ENCODE measurements at places on chromosomes 1 and 21. TPM values are rescaled to one million over a fixed set of nuclear protein-coding genes. Genes with fewer than 3 reads are reported as not detected.

DNA sequence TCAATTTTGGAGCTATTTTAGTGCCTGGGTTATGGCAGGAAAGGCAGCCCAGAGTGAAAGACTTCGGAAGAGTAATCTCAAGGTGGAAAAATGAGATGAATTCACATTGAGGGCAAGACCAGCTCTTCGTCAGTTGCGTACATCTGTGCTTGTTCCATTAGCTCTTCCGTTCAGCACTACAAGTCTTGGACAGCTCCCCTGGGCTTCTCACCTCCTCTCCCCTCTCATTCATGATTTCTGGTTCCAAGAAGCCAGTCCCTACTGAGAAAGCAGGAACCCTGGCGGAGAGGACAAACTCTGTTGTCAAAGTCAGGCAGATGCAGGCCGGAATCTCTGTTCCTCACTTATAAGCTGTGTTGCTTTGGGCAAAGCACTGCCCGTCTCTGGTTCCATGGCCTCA lies 76.5 kb downstream of the ACTL8 start:
- H3K27me3 ChIP-seq = no peaks in the 10 kb centered on the region
- no peaks in the 10 kb centered on the region for H3K4me1 ChIP-seq
- no peak overlapping the region for H3K4me3 ChIP-seq
- no peak overlapping the region for H3K27ac ChIP-seq
- DNase-seq = no peak

- no peaks in the 10 kb centered on the region for H3K27me3 ChIP-seq
- H3K36me3 ChIP-seq = peaks cover 4% of the 10 kb centered on the region
- no peak overlapping the region for H3K27ac ChIP-seq
- peaks cover 5% of the 10 kb centered on the region for H3K4me1 ChIP-seq
Measured at GRCh38 chr1:230201445-230201844, 134.4 kb downstream of the GALNT2 start.

DNA sequence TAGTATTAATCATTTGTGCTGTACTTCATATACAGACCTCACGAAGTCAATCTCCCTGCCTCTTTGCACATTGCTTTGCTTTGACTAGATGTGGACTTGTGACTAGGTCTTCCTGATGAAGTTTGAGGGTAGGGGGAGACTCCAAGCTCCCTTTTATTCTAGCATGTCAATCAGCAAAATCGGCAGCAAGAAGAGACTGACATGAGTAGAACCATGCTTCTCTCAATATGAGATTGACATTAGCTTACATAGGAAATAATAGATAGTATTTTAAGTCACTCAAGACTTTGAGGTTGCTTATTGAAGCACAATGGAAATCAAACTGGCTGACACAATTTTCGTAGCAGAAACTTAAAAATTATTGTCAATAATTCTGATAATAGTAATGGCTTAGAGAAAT lies 866.4 kb upstream of the ADAMTS5 start:
- H3K27ac ChIP-seq = no peak overlapping the region
- no peak for DNase-seq
- H3K4me1 ChIP-seq = no peaks in the 10 kb centered on the region
- no peaks in the 10 kb centered on the region for H3K36me3 ChIP-seq
- no peak overlapping the region for H3K4me3 ChIP-seq

DNA sequence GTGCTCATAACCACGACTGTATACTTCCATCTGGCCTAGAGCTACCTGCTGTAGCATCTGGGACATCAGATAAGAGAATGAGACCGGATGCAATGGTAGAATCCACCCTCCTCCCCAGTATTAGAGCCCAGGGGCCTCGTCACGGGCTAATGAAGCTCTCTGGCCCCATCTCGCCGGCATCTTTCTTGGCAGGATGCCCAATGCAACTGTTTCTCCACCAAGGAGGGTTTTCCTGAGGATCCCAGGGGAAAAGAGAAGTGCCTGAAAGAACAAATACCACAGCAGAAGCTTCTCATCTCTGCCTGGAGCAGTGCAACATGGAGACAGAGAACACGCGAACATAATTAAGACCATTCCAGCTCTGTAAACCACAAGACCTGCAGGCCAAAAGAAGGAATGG lies 80.0 kb downstream of the VWA5B1 start:
- H3K36me3 ChIP-seq = no peaks in the 10 kb centered on the region
- H3K4me3 ChIP-seq = no peak overlapping the region
- peaks cover 23% of the 10 kb centered on the region for H3K27me3 ChIP-seq
- DNase-seq = peak; percentile 86

LRRC39 gene
- 1.6 TPM for polyA plus RNA-seq

GRCh38 chr1:228837817-228838716 lies 102.8 kb downstream of the RHOU start:
- no peaks in the 10 kb centered on the region for H3K36me3 ChIP-seq
- no peak overlapping the region for H3K4me3 ChIP-seq
- H3K27me3 ChIP-seq = no peaks in the 10 kb centered on the region
- no peak for DNase-seq

NPHS2 gene
- polyA plus RNA-seq = not detected

GRCh38 chr1:9079988-9080704 lies 10.7 kb upstream of the SLC2A5 start:
- no peaks in the 10 kb centered on the region for H3K4me1 ChIP-seq
- H3K36me3 ChIP-seq = no peaks in the 10 kb centered on the region
- H3K4me3 ChIP-seq = no peak overlapping the region
- no peak overlapping the region for H3K27ac ChIP-seq
- no peaks in the 10 kb centered on the region for H3K27me3 ChIP-seq
- DNase-seq = no peak

DNA sequence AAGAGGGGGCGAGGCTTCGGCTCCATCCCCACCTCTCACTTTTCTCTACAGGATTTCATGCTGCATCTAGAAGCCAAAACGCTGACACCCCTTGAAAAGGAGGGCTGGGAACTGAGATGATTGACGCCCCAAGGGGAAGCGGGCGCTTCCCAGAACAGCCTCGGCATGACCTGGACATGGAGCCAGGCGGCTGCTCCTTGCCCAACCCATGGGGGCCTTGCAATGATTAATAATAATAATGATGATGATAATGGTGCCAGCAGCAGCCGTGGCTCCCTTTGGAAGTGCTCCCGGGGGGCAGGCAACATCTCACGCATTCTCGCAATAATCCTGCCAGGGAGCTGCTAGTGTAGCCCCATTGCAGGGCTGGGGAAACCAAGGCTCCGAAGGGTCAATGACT lies 78.2 kb downstream of the RAP1GAP start:
- H3K36me3 ChIP-seq = no peaks in the 10 kb centered on the region
- H3K27me3 ChIP-seq = no peaks in the 10 kb centered on the region
- H3K4me1 ChIP-seq = peaks cover 2% of the 10 kb centered on the region

LAD1 gene
- not detected for polyA plus RNA-seq

CA6 gene
- polyA plus RNA-seq = not detected

C1orf21 gene
- 6.6 TPM for polyA plus RNA-seq

LRRC71 gene
- polyA plus RNA-seq = not detected

DNA sequence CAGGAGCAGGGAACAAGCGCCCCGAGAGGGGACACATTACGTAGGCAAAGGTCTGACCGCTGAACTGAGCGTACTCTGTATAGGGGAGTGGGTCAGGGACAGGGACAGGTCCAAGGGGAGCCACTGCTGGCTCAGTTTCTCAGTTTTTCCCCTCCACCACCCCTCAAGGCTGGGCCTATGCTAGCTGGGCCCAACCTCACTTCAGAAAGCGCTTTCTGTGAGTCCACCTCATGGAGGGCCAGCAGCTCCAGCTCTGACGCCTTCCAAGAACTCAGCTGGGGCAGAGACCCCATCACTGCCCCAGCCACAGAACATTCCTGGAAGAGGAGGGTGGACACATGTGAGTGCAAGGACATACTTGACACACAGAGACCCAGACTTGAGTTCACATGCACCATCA lies 242.0 kb downstream of the FOXD2 start:
- no peak for DNase-seq
- H3K36me3 ChIP-seq = no peaks in the 10 kb centered on the region
- H3K4me1 ChIP-seq = no peaks in the 10 kb centered on the region
- no peaks in the 10 kb centered on the region for H3K27me3 ChIP-seq

GRCh38 chr1:119674835-119675289 lies 26.8 kb upstream of the ZNF697 start:
- no peaks in the 10 kb centered on the region for H3K27me3 ChIP-seq
- H3K4me1 ChIP-seq = peaks cover 3% of the 10 kb centered on the region
- H3K4me3 ChIP-seq = peak overlapping the region; percentile 49
- DNase-seq = no peak
- H3K36me3 ChIP-seq = no peaks in the 10 kb centered on the region

GRCh38 chr1:222310836-222311235 lies 237.1 kb downstream of the HHIPL2 start:
- no peaks in the 10 kb centered on the region for H3K36me3 ChIP-seq
- DNase-seq = no peak
- no peaks in the 10 kb centered on the region for H3K27me3 ChIP-seq
- H3K4me1 ChIP-seq = no peaks in the 10 kb centered on the region
- no peak overlapping the region for H3K4me3 ChIP-seq
- H3K27ac ChIP-seq = no peak overlapping the region

- H3K27me3 ChIP-seq = no peaks in the 10 kb centered on the region
- peaks cover 13% of the 10 kb centered on the region for H3K4me1 ChIP-seq
- H3K27ac ChIP-seq = peak overlapping the region; percentile 95
- peaks cover 12% of the 10 kb centered on the region for H3K36me3 ChIP-seq
- peak overlapping the region; percentile 78 for H3K4me3 ChIP-seq
Measured at GRCh38 chr1:65421351-65422025, 1.0 kb downstream of the LEPR start.

MRPL24 gene
- 171 TPM for polyA plus RNA-seq

GRCh38 chr1:68313735-68314134 lies 81.4 kb upstream of the WLS start:
- peaks cover 5% of the 10 kb centered on the region for H3K4me1 ChIP-seq
- H3K27me3 ChIP-seq = no peaks in the 10 kb centered on the region
- no peak overlapping the region for H3K4me3 ChIP-seq
- no peaks in the 10 kb centered on the region for H3K36me3 ChIP-seq
- peak overlapping the region; percentile 61 for H3K27ac ChIP-seq

- H3K36me3 ChIP-seq = no peaks in the 10 kb centered on the region
- no peaks in the 10 kb centered on the region for H3K4me1 ChIP-seq
- H3K27me3 ChIP-seq = no peaks in the 10 kb centered on the region
- no peak overlapping the region for H3K27ac ChIP-seq
- H3K4me3 ChIP-seq = no peak overlapping the region
Measured at GRCh38 chr1:248416226-248416625, 13.4 kb downstream of the OR2T1 start.

GRCh38 chr1:147273409-147274336 lies 31.2 kb downstream of the CHD1L start:
- peaks cover 41% of the 10 kb centered on the region for H3K36me3 ChIP-seq
- no peaks in the 10 kb centered on the region for H3K27me3 ChIP-seq
- H3K4me1 ChIP-seq = peaks cover 9% of the 10 kb centered on the region
- peak overlapping the region; percentile 67 for H3K27ac ChIP-seq

DNA sequence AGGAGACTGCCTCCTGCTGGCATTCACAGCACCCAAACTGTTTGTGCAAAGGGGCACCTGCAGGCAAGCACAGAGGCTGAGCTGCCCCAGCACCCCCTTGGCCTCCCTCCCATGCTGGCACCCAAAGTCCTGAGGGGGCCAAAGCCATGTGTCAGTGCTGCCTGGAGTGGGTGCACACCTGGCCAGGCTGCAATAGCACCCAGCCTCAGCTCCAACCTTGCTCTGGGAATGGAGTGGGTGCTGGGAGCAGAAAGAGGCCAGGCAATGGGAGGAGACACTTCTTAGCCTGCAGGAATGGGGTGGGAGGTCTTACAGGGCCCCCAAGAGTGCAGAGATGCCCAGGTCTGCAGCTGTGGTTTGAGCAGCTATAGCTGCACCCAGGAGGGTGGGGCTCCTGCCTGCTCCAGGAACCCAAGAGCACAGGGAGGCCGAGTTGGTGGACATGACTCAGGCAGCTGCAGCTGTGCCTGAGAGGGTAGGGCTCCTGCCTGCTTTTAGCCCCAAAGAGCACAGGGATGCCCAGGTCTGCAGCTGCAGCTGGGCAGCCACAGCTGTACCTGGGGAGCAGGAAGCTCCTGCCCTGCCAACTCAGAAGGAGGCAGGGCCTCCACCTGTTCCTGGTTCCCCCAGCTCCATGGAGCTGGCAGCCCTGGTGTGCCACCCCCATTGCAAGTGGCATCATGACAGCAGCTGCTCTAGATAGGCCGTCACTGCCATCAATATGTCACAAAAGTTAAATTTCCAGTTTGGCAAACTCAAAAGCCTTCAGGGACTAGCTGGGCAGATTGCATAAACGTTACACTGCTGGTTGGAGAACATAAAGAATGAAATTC lies 5.3 kb upstream of the CHD1L start:
- no peaks in the 10 kb centered on the region for H3K27me3 ChIP-seq
- H3K36me3 ChIP-seq = no peaks in the 10 kb centered on the region
- no peak for DNase-seq

TNFSF4 gene
- 25.9 TPM for polyA plus RNA-seq

- H3K4me1 ChIP-seq = peaks cover 12% of the 10 kb centered on the region
- H3K36me3 ChIP-seq = no peaks in the 10 kb centered on the region
- H3K4me3 ChIP-seq = no peak overlapping the region
Measured at GRCh38 chr1:234631721-234632125, 21.7 kb upstream of the IRF2BP2 start.

GRCh38 chr21:43866659-43867331 lies 1.8 kb downstream of the AGPAT3 start:
- H3K4me1 ChIP-seq = 0 out of 2 replicates have a peak, but pooled peaks cover 8% of the 10 kb centered on the region
- DNase-seq = no peak
- peaks cover 17% of the 10 kb centered on the region for H3K36me3 ChIP-seq
- peak overlapping the region; percentile 90 for H3K4me3 ChIP-seq

CFHR5 gene
- not detected for polyA plus RNA-seq

GRCh38 chr1:209411491-209411929 lies 172.0 kb upstream of the CAMK1G start:
- H3K4me3 ChIP-seq = no peak overlapping the region
- H3K27me3 ChIP-seq = no peaks in the 10 kb centered on the region
- H3K27ac ChIP-seq = peak overlapping the region; percentile 93
- no peak for DNase-seq
- H3K4me1 ChIP-seq = peaks cover 22% of the 10 kb centered on the region

- H3K4me1 ChIP-seq = no peaks in the 10 kb centered on the region
- H3K4me3 ChIP-seq = no peak overlapping the region
Measured at GRCh38 chr1:181179279-181179986, 90.9 kb downstream of the IER5 start.

KIFAP3 gene
- 10.7 TPM for polyA plus RNA-seq

DNA sequence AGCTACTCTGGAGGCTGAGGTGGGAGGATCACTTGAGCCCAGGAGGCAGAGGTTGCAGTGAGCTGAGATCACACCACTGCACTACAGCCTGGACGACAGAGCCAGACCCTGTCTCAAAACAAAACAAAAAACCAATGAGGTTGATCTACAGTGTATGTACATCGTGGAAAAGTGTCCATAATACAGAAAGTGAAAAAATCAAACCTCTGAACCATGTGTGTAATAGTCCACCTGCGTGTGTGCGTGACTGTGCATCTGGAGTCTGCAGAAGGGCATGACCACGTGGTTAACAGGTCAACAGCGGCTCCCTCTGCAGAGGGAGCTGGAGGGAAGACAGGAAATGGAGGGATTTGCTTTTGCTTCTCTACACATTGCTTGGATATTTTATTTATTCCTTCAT lies 32.4 kb upstream of the ENO1 start:
- H3K27me3 ChIP-seq = no peaks in the 10 kb centered on the region
- H3K36me3 ChIP-seq = no peaks in the 10 kb centered on the region
- no peak overlapping the region for H3K27ac ChIP-seq
- DNase-seq = no peak

DNA sequence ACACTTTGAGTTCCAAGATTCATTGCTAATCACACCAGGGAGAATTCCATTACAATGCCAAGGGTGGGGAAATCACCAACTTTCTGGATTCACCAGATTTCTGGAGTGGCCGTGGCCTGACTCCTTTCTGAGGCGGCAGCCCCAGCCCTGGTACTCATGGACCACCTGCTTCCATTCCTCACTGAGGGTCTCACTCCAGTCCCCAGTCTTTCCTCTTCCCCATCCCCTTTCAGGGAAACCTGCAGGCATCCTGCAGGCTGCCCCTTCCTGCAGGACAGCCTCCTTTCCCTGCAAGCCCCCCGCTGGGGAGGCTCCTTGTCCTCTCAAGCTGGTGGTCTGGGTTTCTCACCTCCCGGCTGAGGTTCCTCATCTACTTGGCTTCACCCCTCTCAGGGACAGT lies 12.7 kb upstream of the CDK18 start:
- H3K36me3 ChIP-seq = no peaks in the 10 kb centered on the region
- H3K4me3 ChIP-seq = no peak overlapping the region
- peaks cover 5% of the 10 kb centered on the region for H3K27me3 ChIP-seq
- H3K4me1 ChIP-seq = peaks cover 20% of the 10 kb centered on the region
- no peak overlapping the region for H3K27ac ChIP-seq
